ENCODE measurements at places on chromosomes 12 and 14. TPM values are rescaled to one million over a fixed set of nuclear protein-coding genes. Genes with fewer than 3 reads are reported as not detected.

Gene CYP46A1
- 2.2 TPM for total RNA-seq

Gene DHH
- 0.21 TPM for total RNA-seq

Gene KLRC4
- not detected for total RNA-seq

Gene NPFF
- total RNA-seq, result not detected

Gene CIROP
- total RNA-seq, result not detected

Gene MYF5
- 87.5 TPM for total RNA-seq

Gene GUCY2C
- total RNA-seq, result not detected

Gene ZC3H10
- total RNA-seq, result 5.5 TPM

Gene RNASE8
- total RNA-seq, result not detected

DNA sequence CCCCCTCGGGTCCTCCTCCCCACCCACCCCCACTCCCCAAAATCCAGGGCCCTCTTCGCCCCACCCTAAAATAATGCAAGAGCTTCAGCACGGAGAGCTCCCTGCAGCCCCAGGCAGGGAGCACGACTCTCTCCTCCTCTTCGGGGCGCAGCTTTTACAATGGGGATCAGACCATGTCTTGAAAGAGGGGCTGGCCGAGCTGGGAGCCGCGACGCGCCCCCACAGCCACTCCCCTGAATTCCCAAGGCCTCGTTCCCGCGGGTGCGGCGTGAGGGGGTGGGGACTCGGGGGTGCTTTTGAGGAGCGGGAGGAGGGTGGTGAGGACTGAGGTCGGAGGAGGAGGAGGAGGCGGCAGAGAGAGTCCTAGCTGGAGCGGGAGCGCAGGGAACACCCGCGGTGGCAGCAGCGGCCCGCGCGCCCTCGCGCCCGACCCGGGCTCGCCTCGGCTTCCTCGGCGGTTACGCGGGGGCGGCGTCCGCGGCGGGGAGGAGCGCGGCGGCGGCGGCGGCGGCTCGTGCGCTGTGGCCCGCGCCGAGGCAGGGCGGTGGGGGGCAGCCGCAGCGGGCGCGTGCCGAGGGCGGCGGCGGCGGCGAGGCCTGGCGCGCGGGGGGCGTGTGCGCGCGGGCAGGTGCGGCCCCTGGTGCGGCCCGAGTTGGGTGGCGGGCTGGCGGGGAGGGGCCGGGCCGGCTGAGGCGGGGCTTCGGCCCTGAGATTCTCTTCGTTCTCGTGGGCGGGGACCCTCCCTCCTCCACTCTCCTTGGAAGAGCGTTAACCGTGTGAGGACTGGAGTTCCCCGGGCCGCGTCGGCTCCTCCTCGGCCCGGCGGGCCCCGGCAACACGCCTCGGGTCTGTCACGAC is at the start of gene ANKS1B:
Gene ANKS1B (minus strand): TSS at position 666 of the 858 bp plus-strand sequence. CDS start 699 bp downstream, outside the sequence.
- DNase-seq, result peak; percentile 57

DNA sequence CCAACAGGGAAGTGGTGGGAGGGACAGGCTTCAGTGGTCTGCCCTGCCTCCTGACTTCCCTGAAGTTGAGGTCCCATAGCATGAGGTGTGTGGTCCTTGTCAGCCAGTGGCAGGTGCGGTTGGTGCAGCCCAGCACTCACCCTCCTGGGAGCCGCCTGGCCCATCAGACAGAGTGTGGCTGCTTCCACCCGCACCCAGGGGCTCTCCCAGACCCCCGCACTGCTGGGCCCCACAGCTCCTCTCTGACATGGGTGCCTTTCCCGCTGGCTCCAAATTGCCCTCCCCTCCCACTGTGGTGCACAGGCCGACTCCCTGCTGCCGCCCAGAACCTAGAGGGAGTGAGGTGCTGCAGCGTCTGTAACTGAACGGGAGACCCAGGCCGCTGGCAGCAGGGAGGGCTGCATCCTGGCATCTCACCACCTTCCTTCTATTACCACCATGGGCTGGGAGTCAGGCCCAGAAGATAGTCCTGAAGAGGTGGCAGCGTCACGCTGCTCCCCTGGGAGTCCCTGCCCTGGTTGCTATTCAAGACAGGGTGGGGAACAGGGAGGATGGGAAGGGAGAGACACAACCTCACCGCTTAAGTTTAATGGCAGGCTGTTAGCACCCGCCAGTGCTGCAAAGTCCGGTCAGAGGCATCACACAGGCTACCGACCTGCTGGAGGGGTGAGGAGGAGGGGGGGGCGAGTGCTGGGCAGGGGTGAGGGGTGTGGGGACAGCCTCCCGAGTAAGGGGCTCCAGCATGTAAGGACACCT is 180.6 kb upstream of the PRMT8 start:
- no peak for DNase-seq

GRCh38 chr14:28264306-28264705 is 502.3 kb upstream of the FOXG1 start:
- no peak for DNase-seq

DNA sequence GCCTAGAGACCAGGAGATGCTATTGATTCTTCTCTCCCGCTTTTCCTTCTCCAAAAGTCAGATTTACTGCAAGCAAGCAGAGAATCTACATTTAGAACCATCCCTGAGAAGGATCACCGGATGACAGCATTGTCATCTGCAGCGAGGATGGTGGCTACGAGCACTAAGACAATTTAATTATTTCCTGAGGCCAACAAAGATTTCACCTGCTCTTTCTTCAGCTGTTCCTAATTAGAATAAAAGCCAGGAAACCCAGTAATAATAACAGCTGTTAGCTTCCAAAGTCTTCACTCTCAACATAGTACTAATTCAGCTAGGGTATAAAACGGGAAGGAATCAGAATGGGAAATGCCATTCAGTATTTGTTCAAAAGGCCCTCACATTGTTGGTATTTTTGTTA is 53.3 kb downstream of the TMTC1 start:
- DNase-seq, result peak; percentile 84

- DNase-seq, result peak; percentile 65
Observed at GRCh38 chr12:105986779-105987684, 151.7 kb downstream of the NUAK1 start.

DNA sequence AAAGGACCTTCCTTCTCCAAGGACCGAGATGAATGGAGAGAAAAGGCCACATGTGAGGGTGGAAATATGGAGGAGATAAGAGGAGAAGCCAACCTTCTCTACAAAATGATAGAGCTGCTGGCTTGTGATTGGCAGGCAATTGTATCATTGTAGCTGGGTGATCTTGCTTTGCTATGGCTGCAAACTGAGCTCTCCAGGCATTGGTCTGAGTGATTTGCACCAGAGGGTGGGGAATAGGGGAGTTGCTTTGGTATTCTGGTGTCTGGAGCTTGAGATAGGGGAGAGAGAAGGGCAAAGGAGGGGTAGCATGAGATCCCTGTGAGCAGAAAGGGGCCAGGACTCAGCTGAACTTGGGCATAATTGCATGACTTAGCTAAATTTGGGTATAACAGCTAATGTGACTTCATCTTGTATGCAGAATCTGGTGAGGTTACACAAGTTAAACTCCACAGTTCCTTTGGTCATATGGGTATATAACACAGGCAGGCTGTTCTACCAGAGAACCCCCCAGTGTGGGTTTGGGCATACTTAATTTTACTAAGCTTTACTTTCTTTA is 72.0 kb downstream of the FOS start:
- DNase-seq, result no peak

DNA sequence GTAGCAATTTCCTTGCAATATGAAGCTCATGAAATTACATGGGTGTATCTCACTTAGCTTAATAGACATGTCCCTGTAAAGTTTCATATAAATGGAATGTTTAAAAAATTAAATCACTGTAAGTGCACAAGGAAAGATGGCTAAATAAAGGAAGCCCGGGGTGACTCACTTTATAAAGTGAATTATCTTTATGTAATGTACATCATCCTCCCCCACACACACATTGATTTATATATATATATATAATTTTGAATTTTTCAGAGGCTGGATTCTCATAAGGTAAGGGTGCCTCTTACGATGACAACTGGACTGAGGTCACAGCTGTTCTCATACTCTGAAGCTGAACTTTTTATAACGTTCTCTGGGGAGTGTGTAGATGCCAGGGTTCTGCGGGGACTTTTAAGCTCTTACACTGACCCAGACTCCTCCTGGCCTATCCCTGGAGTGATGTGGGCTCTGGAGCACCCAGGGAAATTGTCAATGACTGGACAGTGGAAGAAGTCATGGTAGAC is 108.7 kb upstream of the HIF1A start:
- peak; percentile 96 for DNase-seq

GRCh38 chr12:13606290-13606689 is 375.1 kb downstream of the GRIN2B start:
- no peak for DNase-seq

DNA sequence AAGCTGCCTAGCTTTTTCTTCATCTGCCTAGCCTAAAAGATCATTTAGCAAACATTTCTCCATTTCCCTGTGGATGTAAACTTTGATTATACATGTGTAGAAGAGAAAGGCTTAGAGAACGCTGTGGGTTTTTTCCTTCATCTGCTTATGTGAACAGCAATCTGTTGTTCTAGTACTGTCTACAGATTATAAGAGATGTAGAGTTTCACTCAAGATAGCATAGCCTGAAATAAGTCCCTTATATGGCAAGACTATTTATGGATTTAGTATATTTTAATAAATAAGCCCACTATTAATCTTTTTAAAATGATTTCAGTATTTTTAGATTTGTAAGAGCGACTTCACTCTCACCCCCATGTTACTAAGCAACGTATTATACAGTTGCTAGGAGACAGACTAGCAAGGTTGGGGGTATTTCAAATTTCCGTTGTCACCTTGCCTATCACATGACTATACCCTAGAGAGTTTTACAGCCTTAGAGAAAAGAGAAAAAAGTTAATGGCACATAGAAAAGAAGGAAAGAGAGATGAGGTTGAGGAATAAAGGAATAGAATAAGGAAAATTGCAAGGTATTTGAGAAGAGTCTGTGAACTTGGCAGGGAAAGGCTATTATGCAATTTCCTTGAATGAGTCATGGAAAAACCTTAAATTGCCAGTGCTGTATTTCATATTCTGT is 12.2 kb upstream of the TUBA1A start:
- peak; percentile 73 for DNase-seq

GRCh38 chr12:50924439-50925341 is 27.7 kb upstream of the HIGD1C start:
- DNase-seq, result peak; percentile 89

DNA sequence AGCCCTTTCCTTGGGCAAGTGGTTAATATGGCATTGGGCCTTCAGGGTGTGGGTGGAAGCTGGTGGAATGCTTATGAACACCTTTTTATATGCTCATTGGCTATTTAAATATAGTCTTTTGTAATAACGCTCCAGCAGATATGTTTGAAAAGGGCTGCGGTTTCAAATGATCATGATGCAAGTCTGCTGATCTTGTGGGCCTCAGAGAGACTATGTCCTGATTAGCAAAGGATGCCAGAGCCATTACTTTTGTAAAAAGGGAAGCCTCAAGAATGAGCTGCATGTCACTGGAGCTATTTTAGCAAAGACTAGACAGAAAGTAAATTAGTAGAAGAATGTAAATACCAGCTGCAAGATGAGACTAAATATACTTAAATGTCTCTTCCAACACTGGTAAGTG is 200.5 kb downstream of the GXYLT1 start:
- DNase-seq, result peak; percentile 33

DNA sequence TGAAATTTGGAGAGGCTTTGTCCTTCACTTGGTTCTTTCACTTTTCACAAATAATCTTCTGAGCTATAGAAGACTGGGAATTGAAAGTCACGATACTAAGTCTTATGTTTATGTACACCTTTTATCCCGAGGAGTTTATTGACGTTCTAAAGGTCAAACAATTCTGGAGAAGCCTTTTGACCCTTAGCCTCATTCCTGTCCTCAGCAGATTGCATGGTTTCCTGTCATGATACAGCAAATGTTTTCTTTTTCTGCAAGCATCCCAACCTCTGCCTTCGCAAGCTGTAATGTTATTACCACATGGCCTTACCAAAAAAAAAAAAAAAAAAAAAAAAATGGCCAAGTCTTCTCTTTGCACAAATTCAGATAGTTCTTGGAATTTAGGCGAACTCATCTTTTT is 411.7 kb upstream of the FLRT2 start:
- DNase-seq, result no peak

- peak; percentile 100 for DNase-seq
Observed at GRCh38 chr12:53938326-53939140, at the start of gene HOXC13. TSS of gene HOXC13 (plus strand) at chr12:53938831. CDS start at chr12:53938907, 76 bp downstream.

Data from myocyte (in vitro differentiated cells).